ENCODE measurements at places on chromosomes 3 and 15.

- peak; percentile 41 for DNase-seq
Measured at GRCh38 chr3:53195602-53196574, 34.9 kb downstream of the PRKCD start.

- no peak for DNase-seq
Measured at GRCh38 chr3:4224331-4224730, 78.8 kb upstream of the SETMAR start.

DNA sequence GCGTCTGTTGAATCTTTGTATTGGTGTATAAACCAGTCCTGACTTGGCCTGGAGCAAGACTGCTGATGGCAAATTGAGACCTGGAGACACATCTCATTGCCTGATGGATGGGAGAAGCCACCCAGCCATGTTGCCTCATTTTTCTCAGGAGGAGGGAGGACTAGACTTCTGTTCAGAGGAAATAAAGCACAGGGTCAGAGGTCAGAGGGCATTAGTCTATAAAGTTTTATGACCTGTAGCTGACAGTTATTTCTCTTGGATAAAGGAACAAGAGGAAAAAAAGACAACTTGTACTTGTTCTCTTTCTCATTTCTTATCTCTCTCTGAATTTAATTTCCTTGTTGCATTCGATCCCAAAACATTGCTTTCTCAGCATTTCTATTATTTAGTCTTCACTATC lies 775.9 kb downstream of the SQOR start:
- no peak for DNase-seq

GRCh38 chr3:190265796-190266195 lies 56.5 kb downstream of the CLDN1 start:
- no peak for DNase-seq

DNA sequence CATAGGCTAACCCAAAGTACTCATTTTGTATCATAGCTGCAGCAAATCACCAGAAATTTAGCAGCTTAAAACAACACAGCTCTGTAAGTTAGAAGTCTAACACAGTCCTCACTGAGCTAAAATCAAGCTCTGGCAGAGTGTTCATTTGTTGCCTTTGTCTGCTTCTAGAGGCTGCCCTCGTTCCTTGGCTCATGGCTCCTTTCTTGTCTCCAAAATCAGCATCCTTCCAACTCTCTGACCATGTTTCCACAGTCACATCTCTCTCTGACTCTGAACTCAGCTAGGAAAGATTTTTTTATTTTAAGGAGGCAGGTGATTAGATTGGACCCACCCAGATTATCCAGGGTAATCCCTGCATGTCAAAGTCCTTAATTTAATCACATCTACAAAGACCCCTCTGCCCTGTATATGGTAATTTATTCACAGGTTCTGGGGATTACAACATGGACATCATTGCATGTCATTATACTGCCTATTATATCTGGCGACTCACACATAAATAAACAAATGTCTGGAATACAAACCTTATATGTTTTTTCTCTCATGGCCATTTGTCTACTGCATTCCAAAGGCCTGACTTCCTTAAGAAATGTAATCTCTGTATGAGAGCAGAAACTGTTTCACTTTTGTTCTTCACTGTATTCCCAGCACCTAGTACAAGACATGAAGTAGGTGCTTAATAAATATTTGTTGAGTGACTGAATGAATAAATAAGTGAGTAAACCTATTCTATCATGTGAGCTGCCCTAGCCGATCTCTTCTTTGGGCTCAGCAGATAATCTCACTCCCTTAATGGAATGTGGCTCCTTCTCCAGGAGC lies 15.1 kb upstream of the UACA start:
- no peak for DNase-seq

DNA sequence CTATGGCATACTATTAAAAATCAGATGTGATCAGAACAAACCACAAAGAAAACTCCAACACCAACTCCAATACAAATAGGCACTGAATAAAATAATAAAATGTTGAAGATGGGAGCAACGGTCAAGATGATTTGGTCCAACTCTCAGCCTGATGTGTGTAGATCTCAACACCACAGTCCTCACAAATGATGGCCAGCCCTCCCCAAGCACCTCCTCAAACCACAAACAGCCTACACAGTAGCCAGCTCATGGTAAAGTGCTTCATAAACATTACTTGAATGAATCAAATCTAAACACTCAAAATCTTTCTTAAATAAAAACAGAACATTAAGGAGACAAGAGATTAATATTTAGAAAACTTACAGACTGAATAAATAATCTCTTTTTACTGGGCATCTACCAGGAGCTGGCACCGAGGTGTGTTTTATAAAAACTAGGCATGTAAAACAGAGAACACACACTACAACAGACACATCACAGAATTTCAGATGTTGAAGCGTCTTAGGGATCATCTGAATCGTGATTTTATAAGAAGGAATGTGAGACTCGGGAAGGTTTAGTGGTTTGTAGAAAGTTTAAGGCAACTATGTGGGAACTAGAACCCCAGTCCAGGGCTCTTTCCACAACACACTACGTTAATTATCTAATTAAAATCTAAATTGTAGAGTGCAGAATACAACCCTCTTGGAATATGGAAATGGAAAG lies 102.4 kb downstream of the MYLK start:
- no peak for DNase-seq

GRCh38 chr3:38460377-38461270 lies 6.9 kb downstream of the ACVR2B start:
- no peak for DNase-seq

GRCh38 chr3:80391573-80391972 lies 623.8 kb upstream of the ROBO1 start:
- no peak for DNase-seq

GRCh38 chr3:45109771-45110508 lies 36.2 kb downstream of the CDCP1 start:
- DNase-seq: no peak

Data from NCI-H345 (cell line).